ENCODE measurements at places on chromosomes 1 and 21.
A peak's percentile ranks its signal among the peaks of the same experiment; 100 is the strongest.

DNA sequence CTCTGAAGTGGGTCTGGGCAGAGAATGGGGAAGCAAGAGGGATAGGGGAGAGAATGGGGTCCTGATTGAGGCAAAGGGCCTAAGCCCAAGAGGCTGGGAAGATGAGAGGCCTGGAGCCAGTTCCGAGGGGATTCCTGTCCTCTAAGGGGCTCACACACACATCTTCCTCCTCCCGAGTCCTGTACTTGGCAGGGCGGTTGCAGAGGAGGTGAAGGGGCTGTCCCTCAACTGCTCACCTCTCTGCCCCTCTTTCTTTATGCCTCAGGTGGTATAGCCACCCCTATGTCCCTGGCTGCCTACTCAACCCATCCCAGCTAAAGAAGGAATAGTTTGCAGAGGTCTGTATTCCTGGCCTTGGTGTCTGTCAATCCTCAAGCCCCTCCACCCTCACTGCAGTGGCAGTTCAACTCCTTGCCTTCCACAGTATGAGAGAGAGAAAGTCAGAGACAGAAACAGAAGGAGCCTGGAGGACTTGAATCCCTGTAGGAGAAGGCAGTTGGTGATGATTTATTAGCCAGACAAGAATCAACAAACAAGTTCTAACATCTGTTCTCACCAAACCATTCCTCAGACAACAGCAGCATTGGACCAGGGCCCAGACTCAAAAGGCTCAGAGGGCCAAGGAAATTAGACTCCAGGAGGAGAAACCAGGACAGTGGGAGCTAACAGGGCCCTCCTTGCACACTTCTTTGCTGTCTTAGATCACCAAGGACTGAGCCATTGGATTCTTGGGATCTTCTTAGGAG is 10.7 kb downstream of the SH2D2A start:
- peak; percentile 94 for DNase-seq

GRCh38 chr1:59788825-59789224 is 25.9 kb upstream of the HOOK1 start:
- DNase-seq = no peak

GRCh38 chr1:211335522-211336157 is 9.0 kb downstream of the TRAF5 start:
- DNase-seq = no peak

- no peak for DNase-seq
Measured at GRCh38 chr1:198701250-198701649, 62.4 kb downstream of the PTPRC start.

GRCh38 chr1:243973169-243973568 is 77.9 kb upstream of the ZBTB18 start:
- no peak for DNase-seq

DNA sequence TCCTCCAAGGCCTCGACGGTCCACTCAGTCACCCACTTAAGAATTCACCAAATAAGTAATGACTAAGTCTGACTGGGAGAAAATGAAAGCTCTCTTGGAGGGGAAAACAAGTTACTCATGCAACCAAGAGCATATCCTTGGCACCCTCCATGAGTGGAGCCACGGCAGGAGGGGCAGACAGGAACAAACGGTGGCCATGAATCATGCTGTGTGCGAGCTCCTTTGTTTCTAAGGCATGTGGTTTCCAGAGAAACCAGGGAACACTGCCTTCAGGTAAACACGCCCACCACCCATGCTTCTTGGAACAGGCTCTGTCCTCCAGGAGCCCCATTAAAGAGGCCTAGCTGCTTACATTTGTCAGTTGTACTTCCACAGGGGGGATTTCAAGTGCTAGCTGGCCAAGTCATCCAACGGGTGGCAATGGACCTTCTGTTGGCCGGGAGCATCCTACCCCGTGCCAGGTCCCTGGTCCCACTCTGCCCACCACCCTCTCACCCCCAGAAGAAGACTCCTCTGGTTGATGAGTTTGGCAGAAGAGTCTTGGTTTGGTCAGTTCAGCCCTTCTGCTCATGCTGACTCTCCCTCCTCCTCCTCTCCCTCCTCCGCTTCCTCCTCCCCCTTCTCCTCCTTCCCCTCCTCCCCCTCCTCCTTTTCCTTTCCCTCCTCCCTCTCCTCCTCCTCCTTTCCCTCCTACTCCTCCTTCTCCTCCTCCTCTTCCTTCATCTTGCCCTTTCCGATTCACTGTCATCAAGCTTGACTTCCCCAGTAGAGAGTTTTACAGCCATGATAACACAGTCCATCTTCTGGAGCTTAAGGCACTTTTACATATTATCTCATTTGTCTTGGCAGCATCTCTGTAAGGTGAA is 107.6 kb downstream of the CCDC185 start:
- no peak for DNase-seq

- no peak for DNase-seq
Measured at GRCh38 chr1:205545001-205545919, 40.8 kb downstream of the CDK18 start.

DNA sequence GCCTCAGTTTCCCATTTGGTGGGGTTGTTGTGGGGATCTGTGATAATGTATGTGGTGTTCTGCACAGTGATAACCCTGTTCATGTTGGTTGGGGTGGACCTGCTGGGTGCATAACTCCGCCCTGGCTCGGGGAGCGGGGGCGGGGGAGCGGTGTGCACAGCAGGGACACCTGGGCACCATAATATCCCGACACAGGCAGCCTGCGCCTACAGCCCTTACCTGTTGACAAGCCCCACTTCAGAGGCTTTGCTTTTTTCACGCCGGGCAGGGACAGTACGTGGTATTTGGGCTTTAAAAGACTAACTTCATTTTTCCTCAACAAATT is 48.0 kb upstream of the ACOT11 start:
- no peak for DNase-seq

DNA sequence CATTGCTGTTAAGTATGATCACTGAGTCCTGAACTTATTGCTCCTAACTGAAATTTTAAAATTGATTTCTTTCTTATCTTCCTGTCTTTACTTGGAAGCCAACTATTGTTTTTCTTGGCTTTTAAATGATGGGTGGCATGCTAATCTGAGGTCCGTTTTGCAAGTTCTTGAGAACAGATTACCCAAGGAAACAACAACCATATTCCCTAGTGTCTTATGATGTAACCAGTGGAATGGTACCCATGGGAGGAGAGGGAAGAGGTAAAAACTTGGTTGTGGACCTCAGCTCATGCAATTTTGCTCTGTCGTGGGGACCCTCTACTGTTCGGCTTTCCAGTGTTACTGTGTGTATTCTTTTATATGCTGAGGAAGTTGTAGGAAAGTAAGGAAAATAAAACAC is 454.8 kb upstream of the ADAMTS5 start:
- no peak for DNase-seq

DNA sequence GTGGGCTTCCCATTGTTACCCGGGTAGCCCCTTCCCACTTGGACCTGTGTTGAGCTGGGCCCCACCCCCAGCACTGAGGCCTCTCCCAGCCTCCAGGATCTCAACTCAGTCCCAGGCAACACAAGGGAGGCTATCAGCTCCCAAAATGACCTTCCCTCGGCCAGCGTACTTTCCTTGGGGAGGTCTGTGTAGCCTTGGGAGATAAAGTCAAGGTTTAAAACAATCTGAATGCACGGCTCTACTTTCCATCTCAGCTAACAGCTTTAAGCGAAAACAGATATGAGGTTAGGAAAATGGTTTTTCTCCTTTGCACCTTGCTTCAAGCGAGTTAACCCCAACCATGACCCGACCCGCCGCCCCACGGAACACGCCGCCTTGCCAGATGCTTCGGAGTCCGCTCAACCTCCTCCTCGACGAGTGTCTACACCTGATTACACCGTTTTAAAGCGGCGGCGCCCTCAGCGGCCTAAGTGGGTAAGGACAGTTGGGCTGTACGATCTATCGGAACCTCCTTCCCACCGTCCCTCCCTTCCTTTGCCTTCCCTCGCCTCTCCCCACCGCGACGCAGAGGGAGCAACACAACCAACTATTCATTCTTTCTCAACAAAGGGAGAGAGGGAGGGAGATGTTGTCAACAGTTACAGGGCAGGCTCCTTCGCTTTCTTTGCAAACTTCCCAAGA is 1.1 kb downstream of the BCAR3 start:
- peak; percentile 83 for DNase-seq

- no peak for DNase-seq
Measured at GRCh38 chr1:67555461-67556296, 125.5 kb upstream of the SERBP1 start.

- no peak for DNase-seq
Measured at GRCh38 chr1:74422421-74423292, 89.8 kb downstream of the LRRC53 start.

- DNase-seq = no peak
Measured at GRCh38 chr1:227790868-227791267, 24.6 kb upstream of the PRSS38 start.

DNA sequence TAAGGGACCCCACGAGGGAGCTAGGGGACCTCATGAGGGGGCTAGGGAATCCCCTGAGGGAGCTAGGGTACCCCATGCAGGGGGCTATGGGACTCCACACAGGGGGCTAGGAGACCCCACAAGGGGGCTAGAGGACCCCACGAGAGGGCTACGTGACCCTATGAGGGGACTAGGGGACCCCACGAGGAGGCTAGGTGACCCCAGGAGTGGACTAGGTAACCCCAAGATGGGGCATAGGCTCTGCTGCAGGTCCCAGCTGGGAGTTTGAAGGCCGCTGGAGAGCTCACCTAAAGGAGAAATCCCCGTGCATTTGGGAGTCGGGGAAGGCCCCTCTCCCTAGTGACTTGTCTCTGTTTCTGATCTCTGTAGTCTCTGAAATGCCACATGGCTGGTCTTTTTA is 50.0 kb upstream of the DMRTB1 start:
- DNase-seq = no peak

GRCh38 chr21:16086121-16086520 is 356.3 kb downstream of the USP25 start:
- DNase-seq = no peak

DNA sequence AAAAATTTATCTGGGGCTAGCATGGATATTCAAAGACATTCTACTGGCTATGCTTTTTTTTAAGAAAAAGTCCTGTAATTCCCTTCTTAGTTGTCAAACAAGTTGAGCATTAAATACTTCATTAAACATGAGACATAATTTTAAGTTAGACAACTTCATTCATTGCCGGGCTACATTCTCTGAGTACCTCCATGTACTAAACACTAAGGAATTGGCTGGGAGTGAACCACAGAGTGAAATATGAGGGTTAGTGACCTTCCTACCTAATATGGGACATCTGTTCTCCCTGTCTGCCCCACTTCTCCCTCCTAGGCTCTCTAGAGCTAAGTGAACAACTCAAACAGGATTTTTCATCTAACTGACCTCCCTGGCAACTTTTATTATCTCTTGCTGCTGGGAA is 370.4 kb downstream of the VAV3 start:
- DNase-seq = no peak

DNA sequence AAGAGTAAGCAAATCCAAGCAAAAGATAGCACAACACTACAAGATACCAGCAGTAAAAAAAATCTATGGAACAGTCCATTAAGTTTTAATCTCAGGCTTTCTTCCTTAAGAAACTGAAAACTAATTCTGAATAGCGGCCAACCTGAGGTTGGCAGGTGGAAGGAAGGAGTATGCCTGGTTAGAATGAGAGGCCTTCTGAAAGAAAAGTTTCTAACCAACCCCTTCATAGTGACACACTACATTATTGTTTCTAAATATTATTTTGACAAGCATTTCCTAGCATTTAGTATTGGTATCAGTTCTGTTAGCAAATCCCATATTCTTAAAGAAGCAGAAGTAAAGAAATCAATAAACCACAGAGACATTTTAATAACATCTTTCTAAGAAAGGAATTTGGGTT is 205.7 kb upstream of the PTBP2 start:
- no peak for DNase-seq

GRCh38 chr1:87979079-87979478 is 650.4 kb downstream of the LMO4 start:
- DNase-seq = no peak

DNA sequence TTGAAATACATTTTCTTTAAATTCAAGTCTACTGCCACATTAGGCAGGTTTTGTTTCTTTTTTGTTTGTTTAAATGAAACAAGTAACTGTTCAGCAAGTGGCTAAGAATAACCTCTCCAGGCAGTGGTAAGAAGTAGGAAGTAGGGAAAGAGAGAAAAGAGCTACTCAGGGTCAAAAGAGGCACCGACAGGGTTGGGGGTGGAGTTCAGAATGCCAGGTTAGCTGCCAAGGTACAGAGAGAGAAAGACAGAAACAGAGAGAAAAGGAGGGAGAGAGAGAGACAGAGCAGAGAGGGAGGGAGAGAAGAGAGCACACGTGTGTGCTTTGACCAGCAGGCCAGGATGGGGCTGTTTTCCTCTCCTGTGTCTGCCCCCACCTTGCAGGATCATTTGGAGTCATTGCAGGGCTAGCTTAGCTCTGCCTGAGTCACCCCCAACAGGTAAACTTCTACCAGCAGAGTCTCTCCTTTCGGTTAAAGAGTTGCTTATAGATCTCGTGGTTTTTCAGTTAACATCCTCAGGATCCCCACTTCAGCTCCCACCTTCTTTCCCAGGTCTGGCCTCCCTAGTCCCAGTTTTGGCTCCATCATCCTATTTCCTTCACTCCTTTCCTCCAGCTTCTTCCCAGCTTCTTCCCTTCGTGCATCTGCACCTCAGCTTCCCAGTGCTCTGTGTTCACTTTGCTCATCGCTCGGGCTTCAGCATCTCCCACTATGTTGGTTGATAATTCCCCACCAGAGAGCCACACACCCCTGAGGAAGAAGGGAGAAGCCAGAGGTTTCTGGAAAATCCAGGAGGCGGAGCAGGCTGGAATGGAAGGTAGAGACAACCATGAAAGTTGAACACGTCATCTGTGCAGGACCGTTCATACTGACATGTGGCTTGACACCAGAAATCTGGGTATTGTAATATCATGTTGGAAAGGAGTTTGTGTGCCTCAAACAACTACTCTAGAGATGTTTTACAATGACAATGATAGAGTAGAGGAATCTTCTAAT is 21.8 kb upstream of the RAB4A start:
- DNase-seq = no peak

DNA sequence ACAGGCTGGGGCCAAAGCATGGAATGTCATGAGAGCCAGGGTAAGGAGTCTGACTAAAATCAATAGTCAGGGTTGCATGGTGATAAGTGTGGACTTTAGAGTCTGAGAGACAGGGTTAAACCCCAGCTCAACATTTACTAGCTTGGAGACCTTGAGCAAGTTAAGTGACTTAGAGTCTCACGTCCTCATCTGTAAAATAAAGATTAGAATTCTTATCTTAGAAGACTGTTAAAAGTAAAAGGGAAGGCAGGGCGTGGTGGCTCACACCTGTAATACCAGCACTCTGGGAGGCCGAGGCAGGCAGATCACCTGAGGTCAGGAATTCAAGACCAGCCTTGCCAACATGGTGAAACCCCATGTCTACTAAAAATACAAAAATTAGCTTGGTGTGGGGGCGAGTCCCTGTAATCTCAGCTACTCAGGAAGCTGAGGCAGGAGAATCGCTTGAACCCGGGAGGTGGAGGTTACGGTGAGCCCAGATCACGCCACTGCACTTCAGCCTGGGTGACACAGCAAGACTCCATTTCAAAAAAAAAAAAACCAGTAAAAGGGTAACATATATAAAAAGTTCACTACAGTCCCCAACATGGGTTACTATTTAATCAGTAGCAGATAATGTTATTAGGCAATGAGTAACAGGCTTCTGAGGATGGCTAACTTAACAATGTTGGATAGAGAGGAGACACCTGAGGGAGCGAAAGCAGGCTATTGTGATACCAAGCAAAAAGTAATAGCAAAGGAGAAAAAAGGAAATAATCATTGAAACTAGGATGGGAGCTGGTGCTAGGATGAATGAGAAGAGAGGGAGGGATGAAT is 20.8 kb downstream of the TMCO1 start:
- no peak for DNase-seq

- no peak for DNase-seq
Measured at GRCh38 chr1:11944358-11944931, 9.9 kb downstream of the PLOD1 start.

GRCh38 chr1:109370712-109371340 is 26.9 kb downstream of the SORT1 start:
- DNase-seq = no peak
